ENCODE measurements at places on chromosomes 16 and 17.

DNA sequence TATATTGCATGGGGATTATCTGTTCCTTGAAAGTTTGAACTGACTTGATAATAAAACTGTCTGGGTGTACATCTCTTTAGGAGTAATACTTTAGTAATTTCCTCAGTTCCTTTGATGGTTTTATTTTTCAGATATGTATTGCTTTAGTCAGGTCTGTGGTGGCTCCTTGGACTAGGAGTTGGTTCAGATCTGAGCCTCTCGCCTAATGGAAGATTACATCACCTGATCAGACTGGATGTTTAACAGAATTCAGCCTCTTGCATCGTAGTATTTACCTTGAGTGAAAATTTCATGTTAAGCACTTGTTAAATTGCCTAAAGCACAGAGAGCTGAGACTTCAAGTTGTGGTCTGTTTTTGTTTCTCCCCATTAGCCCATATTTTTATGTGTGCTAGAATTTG is 267.3 kb downstream of the MAP2K4 start:
- DNase-seq, result no peak

DNA sequence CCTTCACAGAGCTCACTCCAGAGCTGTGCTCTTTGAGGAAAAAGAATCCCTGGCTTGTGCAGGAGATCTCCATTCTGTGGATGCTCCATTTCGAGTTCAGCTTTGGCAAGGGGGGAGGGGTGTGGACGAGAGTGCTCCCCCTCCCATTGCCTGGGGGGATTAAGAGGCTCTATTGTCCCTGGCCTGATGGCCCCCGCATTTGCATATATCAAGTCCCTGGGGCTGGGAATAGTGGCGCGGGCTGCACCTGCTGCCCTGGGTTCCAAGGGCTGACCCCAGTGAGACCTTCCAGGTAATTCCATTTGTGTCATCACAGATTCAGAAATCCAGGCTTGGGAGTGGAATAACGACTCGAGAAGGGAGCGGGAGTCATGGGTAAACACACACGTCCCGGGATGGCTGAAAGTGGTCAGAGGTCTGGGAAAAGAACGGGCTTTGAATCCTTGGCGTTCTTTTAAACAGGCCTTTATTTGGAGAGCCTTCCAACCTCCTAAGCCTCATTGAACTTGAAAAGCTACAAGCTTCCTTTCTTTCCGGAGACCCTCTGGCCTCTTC is 479.3 kb downstream of the HS3ST3B1 start:
- DNase-seq, result no peak

- DNase-seq, result peak; percentile 68
These were observed 22.2 kb downstream of the HLF start for GRCh38 chr17:55286681-55287589.

DNA sequence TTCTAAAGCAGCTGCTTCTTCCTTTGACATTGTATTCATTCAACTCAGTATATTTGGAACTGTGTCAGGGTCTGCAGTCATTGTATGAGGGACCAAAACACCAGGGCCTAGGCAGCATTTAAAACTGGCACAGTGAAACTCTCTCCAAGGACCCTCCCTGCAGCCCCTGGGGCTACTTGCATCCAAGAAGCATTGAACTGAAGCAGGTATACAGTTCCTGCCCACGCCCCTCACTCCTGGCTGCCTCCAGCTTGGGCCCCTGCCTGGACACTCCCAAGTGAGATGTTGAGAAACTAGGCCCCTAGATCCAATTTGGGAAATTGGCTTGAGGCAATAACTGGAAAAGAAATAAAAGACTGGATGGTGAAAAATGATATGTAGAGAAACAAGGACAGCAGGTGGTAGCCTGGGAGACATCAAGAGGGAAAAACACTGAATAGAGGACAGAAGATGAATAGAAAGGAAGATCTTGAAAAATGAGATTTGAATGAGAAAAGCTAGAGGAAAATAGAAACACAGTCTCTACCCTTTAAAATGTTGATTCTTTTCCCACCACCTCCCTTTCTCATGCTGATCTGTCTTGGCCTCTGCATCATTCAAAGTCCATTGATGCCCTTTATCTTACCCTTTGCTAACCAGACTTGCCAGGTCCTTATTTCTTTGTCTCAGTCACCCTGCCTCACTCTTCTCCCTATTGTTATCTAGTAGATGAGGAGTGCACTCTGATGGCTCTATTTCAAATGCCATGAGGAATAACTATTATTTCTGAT is 368.8 kb upstream of the CDH8 start:
- no peak for DNase-seq

GRCh38 chr17:17440938-17441675 is 35.7 kb upstream of the MED9 start:
- no peak for DNase-seq

GRCh38 chr16:77767211-77767610 is 21.2 kb upstream of the VAT1L start:
- DNase-seq, result no peak

GRCh38 chr17:76862079-76862478 is 6.1 kb upstream of the MGAT5B start:
- DNase-seq, result no peak

DNA sequence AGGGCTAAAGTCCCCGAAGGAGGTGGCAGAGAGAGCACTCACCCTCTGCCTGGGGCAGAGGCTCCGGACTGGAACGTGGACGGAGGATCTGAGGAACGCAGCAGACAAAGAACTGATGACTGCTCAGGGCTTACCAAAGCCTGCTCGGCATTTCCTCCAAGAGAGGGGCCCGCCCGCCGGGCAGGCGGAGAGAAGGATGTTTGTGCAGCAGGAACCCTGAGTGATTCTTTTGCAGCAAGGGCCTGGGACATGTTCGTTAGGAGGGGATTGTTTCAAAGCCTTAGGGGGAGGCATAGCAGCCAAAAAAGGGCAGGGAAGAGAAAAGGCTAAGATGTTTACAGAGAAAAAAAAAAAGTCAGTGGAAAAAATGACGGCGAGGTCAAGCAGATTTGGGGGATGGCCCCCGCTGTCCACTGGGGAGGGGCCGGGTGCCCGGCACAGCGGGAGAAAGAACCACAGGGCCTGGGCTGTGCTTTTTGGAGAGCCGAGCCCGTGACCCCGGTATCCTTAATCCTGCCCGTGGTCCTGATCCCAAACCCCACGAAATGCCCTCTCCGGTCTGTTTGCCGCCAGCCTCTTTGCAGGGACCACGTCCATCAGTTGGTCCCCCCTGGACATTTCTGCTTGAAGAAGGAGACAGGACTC is 129.3 kb downstream of the NTN1 start:
- peak; percentile 25 for DNase-seq

GRCh38 chr17:80970762-80971703 is 20.6 kb upstream of the CHMP6 start:
- no peak for DNase-seq

GRCh38 chr16:78100112-78100467 is 636 bp downstream of the WWOX start:
- peak; percentile 41 for DNase-seq

- DNase-seq, result no peak
These were observed 62.4 kb upstream of the AKTIP start for GRCh38 chr16:53565296-53565863.

- DNase-seq, result no peak
These were observed 17.1 kb upstream of the CCR7 start for GRCh38 chr17:40582328-40582901.

- DNase-seq, result no peak
These were observed 30.0 kb downstream of the HNF1B start for GRCh38 chr17:37714897-37715296.

DNA sequence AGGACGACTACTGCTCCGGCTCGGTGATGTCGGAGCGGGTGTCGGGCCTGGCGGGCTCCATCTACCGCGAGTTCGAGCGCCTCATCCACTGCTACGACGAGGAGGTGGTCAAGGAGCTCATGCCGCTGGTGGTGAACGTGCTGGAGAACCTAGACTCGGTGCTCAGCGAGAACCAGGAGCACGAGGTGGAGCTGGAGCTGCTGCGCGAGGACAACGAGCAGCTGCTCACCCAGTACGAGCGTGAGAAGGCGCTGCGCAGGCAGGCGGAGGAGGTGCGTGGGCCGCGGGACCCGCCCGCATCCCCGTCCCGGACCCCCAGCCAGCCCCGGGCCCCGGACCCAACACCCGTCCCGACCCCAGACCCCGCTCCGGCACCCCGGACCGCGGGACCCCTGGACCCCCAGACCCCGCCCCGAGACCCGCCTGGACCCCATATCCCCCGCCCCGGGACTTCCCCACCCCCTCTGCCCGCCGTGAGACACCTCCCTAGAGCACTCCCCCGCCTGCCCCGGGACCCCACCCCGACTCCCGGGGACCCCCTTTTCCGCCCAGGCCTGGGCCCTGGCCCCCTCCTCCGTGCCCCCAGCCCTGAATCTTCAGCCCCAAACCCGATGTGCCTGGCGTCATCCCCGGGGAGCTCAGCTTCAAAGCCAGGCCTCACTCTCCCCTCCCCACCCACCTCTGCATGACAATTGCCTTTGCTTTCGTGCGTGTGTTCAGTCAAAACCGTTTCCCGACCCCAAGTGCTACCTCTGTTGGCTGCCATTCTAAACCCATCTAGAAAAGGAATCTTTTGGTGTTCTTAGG is 594 bp downstream of the MAPK8IP3 start:
- peak; percentile 29 for DNase-seq

DNA sequence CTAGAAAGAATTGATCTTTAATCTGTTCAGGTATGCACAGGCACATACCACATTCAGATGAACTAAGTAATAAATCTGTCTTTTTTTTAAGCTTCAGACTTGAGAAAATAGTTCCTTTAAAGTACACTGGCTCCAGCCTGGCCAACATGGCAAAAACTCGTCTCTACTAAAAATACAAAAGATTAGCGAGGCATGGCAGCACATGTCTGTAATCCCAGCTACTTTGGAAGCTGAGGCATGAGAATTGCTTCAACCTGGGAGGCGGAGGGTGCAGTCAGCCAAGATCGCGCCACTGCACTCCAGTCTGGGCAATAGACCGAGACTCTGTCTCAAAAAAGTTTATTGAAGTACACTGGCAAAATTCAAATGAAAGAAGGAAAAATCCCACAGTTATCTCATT is 111.0 kb upstream of the NETO2 start:
- DNase-seq, result no peak

GRCh38 chr17:76131051-76131691 is 9.9 kb downstream of the FOXJ1 start:
- no peak for DNase-seq

GRCh38 chr16:87063543-87063942 is 253.6 kb downstream of the C16orf95 start:
- DNase-seq, result no peak
